ENCODE measurements at places on chromosomes 2 and 18. TPM values are rescaled to one million over a fixed set of nuclear protein-coding genes. Genes with fewer than 3 reads are reported as not detected.

Gene UGT1A3
- total RNA-seq = not detected

Gene TYMS
- total RNA-seq = 25.9 TPM

Gene DNAJC27
- total RNA-seq = 4.9 TPM

- H3K36me3 ChIP-seq = no peaks in the 10 kb centered on the region
- no peaks in the 10 kb centered on the region for H3K4me1 ChIP-seq
These were observed 341.6 kb upstream of the VWC2L start for GRCh38 chr2:214069254-214069653.

Gene DRC1
- total RNA-seq = not detected

Gene TRABD2A
- 6.3 TPM for total RNA-seq

- H3K4me3 ChIP-seq = no peak overlapping the region
- no peaks in the 10 kb centered on the region for H3K36me3 ChIP-seq
- H3K4me1 ChIP-seq = no peaks in the 10 kb centered on the region
- H3K27ac ChIP-seq = no peak overlapping the region
- no peak for DNase-seq
- no peaks in the 10 kb centered on the region for H3K27me3 ChIP-seq
These were observed 277.5 kb upstream of the ZSWIM2 start for GRCh38 chr2:187126247-187127005.

GRCh38 chr2:169732583-169733358, 861 bp upstream of the KLHL23 start:
- H3K36me3 ChIP-seq = no peaks in the 10 kb centered on the region
- no peak for DNase-seq
- no peaks in the 10 kb centered on the region for H3K4me1 ChIP-seq
- H3K27me3 ChIP-seq = no peaks in the 10 kb centered on the region

Gene FEV
- not detected for total RNA-seq

DNA sequence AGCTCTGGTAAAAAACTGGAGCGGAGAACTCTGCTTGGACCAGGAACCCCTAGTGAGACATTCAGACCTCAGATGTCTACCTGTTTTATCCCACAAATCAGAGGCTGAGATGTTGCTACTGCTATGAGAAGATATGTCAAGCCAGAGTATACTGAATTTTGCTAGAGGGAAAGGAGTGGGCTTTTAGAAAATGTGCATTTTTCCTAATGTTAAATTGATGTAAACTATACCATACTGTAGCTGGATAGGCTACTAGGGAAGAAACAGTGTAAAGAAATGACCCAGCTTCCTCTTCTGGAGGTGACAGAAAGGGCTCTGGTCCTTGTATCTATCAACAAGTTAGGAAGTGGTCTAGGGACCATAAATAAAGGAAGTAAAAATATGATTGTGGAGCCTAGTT, 65.0 kb downstream of the SLC39A10 start:
- H3K27ac ChIP-seq = no peak overlapping the region
- H3K27me3 ChIP-seq = no peaks in the 10 kb centered on the region
- peaks cover 22% of the 10 kb centered on the region for H3K36me3 ChIP-seq
- H3K4me1 ChIP-seq = no peaks in the 10 kb centered on the region

GRCh38 chr18:59298871-59299270, 19.6 kb downstream of the CPLX4 start:
- H3K27me3 ChIP-seq = peaks cover 9% of the 10 kb centered on the region
- H3K4me3 ChIP-seq = no peak overlapping the region
- H3K27ac ChIP-seq = no peak overlapping the region
- no peaks in the 10 kb centered on the region for H3K36me3 ChIP-seq
- H3K4me1 ChIP-seq = no peaks in the 10 kb centered on the region
- no peak for DNase-seq

Gene SLC39A6
- total RNA-seq = 33.9 TPM

Gene LHCGR
- not detected for total RNA-seq

Gene GALNT14
- 2.1 TPM for total RNA-seq

Gene RAB6C
- total RNA-seq = not detected

DNA sequence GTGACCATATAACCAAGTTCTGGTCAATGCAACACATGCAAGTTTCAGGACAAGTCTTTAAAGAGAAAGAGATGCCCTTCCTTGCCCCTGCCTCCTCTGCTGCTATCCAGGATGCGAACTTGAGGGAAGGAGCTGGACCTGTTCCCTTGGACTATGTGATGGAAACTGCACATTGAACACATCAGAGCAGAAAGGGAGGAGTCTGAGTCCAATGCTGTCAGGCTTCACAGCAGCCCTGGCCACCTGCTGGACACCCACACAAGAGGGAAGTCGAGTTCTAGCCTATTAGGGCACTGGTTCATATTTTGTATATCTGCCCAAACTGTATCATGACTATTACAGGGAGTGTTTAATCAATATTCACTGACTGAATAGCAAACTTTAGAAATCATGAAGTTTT, 38.3 kb upstream of the TEX51 start:
- no peak for DNase-seq
- H3K27me3 ChIP-seq = no peaks in the 10 kb centered on the region
- H3K27ac ChIP-seq = no peak overlapping the region

Gene PAX8
- total RNA-seq = 2.6 TPM

Gene PSD4
- 50.2 TPM for total RNA-seq

DNA sequence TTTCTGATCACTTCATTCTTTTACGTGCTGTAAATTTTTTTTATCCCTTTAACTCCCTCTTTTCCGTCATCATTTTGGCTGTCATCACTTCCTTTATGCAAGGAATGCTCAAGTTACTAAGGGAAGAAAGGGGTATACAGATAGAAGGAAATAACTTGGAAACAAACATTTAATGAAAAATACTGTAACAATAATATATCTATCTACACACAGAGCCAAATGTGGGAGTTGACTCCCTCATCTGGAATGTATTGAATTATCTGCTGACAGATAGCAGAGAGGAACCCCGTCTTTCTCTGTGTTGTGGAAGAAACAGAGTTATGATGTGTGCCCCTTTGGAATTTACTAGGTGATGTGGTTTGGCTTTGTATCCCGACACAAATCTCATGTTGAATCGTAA, 182.5 kb upstream of the NXPH2 start:
- no peaks in the 10 kb centered on the region for H3K4me1 ChIP-seq
- no peak for DNase-seq
- H3K27me3 ChIP-seq = no peaks in the 10 kb centered on the region
- no peaks in the 10 kb centered on the region for H3K36me3 ChIP-seq

Gene IL1R2
- 195 TPM for total RNA-seq

GRCh38 chr2:224143526-224143925, 104.4 kb upstream of the SERPINE2 start:
- H3K36me3 ChIP-seq = no peaks in the 10 kb centered on the region
- H3K27ac ChIP-seq = no peak overlapping the region
- no peaks in the 10 kb centered on the region for H3K27me3 ChIP-seq
- H3K4me1 ChIP-seq = no peaks in the 10 kb centered on the region
- no peak overlapping the region for H3K4me3 ChIP-seq
- DNase-seq = no peak

GRCh38 chr2:169965495-169965894, 138.2 kb downstream of the UBR3 start:
- H3K27me3 ChIP-seq = no peaks in the 10 kb centered on the region
- DNase-seq = no peak
- H3K27ac ChIP-seq = no peak overlapping the region
- H3K4me3 ChIP-seq = no peak overlapping the region

DNA sequence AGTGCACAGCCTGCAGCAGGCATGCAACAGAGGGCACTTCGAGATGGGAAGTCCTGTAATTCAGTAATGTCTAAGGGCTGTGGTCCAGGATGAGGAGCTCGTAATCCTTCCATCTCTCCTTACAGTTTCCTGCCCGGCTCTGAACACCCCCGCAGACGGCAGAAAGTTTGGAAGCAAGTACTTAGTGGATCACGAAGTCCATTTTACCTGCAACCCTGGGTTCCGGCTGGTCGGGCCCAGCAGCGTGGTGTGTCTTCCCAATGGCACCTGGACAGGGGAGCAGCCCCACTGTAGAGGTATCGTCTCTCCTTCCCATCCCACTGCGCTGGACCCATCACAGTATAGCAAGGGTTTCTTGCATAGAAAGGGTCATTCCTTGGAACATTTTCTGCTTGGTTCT, 26.7 kb downstream of the FBLN7 start:
- H3K4me3 ChIP-seq = no peak overlapping the region
- H3K4me1 ChIP-seq = no peaks in the 10 kb centered on the region
- no peaks in the 10 kb centered on the region for H3K27me3 ChIP-seq
- H3K36me3 ChIP-seq = no peaks in the 10 kb centered on the region
- H3K27ac ChIP-seq = no peak overlapping the region
- DNase-seq = no peak

Gene NYAP2
- total RNA-seq = 1.0 TPM

- no peak overlapping the region for H3K27ac ChIP-seq
- no peaks in the 10 kb centered on the region for H3K27me3 ChIP-seq
- no peak overlapping the region for H3K4me3 ChIP-seq
- H3K4me1 ChIP-seq = no peaks in the 10 kb centered on the region
These were observed 11.4 kb upstream of the TRAPPC8 start for GRCh38 chr18:31954349-31954748.

DNA sequence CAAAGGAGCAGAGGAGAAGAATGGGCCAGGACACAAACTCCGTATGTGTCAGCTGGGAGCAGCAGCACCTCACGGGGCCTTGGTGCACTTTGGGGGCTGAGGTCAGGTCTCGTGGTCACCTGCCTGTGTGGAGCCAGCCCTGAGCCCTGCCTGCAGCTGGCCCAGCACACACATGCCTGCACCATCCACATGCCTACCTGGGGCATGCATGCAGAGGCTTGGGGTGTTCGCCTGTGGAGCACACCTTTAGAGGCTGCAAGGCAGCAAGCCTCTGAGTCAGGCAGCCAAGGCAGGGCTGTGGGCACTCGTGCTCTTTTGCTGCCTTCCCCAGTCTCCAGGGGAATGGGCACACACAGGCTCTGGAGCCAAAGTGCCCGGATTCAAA, 36.0 kb downstream of the ARHGEF4 start:
- no peaks in the 10 kb centered on the region for H3K36me3 ChIP-seq
- DNase-seq = no peak
- no peaks in the 10 kb centered on the region for H3K4me1 ChIP-seq
- H3K4me3 ChIP-seq = no peak overlapping the region

Gene DSC2
- 18.5 TPM for total RNA-seq

DNA sequence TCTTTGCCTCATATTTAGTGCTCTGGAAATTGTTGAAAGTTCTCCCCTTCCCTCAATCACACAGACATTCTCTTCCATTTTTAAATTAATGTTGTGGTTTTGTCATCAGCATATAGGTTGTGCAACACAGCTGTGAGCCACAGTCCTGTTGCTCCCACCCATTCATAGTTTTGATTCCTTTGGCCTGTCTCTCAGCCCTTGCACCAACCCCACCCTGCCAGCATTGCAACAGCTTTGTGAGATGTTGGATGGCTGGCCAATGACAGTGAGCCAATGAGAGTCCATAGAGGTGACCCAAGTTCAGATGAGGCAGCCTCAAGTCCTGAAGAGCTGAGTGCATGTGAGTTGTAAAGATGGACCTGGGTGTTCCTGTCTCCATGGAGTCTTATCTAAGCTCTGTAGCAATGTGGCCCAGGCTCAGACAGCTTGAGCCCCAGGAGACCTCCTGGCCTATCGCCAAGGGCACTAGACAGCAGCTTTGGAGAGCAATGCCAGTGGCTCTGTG, 775.5 kb downstream of the RNF144A start:
- no peak overlapping the region for H3K4me3 ChIP-seq
- H3K27ac ChIP-seq = no peak overlapping the region
- DNase-seq = no peak

DNA sequence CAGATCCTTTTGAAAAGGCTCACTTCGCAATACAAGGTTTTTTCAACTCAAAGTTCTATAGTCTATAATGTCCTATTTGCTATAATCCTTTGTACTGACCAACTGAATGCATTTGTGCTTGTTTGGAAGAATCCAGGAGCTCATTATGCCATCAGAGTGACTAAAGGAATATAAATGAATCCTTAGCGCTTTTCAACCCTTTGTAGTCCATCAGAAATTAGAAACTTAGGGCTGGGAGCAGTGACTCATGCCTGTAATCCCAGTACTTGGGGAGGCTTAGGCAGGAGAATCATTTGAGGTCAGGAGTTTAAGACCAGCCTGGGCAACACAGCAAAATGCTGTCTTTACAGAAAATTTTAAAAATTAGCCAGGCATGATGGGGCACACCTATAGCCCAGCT, 330.2 kb upstream of the CHAC2 start:
- no peaks in the 10 kb centered on the region for H3K4me1 ChIP-seq
- DNase-seq = no peak
- H3K4me3 ChIP-seq = no peak overlapping the region
- H3K36me3 ChIP-seq = no peaks in the 10 kb centered on the region
- H3K27me3 ChIP-seq = no peaks in the 10 kb centered on the region

DNA sequence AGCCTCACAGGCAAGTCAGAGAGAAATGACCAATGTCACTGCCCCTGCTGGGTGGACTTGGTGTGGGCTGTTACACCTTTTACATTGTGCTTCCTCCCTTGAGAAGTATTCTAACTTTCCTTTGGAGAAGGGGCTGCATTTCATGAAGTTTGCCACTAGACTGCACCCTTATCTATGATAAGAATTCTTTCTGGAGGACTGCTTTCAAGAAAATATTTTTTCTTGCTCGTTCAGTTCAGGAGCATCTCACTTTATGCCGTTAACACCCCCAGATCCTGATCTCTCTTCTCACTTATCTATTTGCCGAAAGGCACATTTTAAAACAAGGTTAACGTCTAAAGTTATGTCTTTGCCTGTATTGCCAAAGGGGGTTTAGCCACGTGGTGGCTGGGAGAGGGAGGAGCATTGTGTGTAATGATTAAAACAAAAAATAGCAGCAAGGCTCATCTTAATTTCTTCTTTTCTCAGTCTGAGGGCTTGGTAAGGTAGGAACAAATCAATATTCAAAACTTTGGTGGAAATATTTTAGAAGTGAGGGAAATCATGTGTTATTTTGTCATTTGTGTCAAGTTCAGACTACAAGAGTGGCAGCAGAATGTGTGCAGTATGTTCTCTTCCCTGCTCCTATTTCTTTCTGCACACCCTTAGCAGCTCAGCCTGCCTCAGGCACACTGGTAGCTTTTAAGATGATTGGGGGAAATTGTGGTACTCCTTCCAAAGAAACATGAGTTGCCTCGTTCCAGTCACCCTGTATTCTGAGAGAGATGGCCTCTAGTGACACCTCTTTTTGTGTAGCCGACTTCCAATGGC, 1.6 kb upstream of the IGFBP5 start:
- DNase-seq = no peak
- no peak overlapping the region for H3K27ac ChIP-seq
- peaks cover 76% of the 10 kb centered on the region for H3K27me3 ChIP-seq
- H3K36me3 ChIP-seq = no peaks in the 10 kb centered on the region
- H3K4me3 ChIP-seq = no peak overlapping the region
- peaks cover 32% of the 10 kb centered on the region for H3K4me1 ChIP-seq

DNA sequence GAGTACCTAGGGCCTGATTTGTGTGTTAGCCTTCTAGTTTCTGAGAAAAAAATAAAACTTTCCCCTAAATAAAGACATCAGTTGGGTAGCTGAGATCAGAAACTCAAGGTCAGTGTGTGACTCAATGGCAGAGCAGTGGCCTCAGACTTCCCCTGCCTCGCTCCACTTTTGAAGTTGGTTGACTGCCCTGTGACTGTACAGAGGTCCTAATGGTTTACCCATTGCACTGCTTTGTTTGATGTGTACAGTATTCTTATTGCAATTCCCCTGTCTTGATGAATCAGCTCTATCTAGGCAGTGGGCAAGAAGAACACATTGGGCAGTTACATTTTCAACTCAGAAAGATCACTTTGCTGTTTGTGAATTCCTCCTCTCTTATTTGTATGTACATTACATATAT, 315.7 kb downstream of the KCNS3 start:
- H3K36me3 ChIP-seq = no peaks in the 10 kb centered on the region
- no peak overlapping the region for H3K4me3 ChIP-seq
- H3K27me3 ChIP-seq = no peaks in the 10 kb centered on the region
- no peaks in the 10 kb centered on the region for H3K4me1 ChIP-seq
- DNase-seq = no peak
- no peak overlapping the region for H3K27ac ChIP-seq
